ENCODE measurements at places on chromosomes 1 and 21. TPM values are rescaled to one million over a fixed set of nuclear protein-coding genes. Genes with fewer than 3 reads are reported as not detected.

The TNNI3K gene
- not detected for total RNA-seq

The F5 gene
- total RNA-seq: 0.09 TPM

The ST6GALNAC5 gene
- not detected for total RNA-seq

The NES gene
- total RNA-seq: 1.1 TPM

The GBP6 gene
- not detected for total RNA-seq

The OR2T29 gene
- total RNA-seq: not detected

The LRRN2 gene
- total RNA-seq: 15.3 TPM

The GALE gene
- total RNA-seq: 72.6 TPM

The DYNLT5 gene
- not detected for total RNA-seq

The DISC1 gene
- 0.10 TPM for total RNA-seq

The EDARADD gene
- total RNA-seq: 3.4 TPM

The DNASE2B gene
- total RNA-seq: not detected

The POU3F1 gene
- total RNA-seq: not detected

The GPR3 gene
- total RNA-seq: 1.5 TPM

The S100A8 gene
- total RNA-seq: not detected

The SLC35F3 gene
- total RNA-seq: 5.1 TPM

The SPRR1A gene
- not detected for total RNA-seq

The NBPF4 gene
- total RNA-seq: not detected

The MRTO4 gene
- 63.6 TPM for total RNA-seq

The RBM11 gene
- not detected for total RNA-seq

The ABCG1 gene
- 2.7 TPM for total RNA-seq

The CTSE gene
- not detected for total RNA-seq

The ZNF697 gene
- 1.5 TPM for total RNA-seq

The TMPRSS2 gene
- 0.27 TPM for total RNA-seq

The FCRL4 gene
- not detected for total RNA-seq

The KLF17 gene
- total RNA-seq: 0.48 TPM

The CXADR gene
- total RNA-seq: 12.2 TPM

The PLXNA2 gene
- 2.0 TPM for total RNA-seq

The SLC44A5 gene
- total RNA-seq: not detected

The GRIK3 gene
- total RNA-seq: not detected

The ANGPTL3 gene
- total RNA-seq: not detected

The FAM78B gene
- 0.29 TPM for total RNA-seq

The ADAMTSL4 gene
- total RNA-seq: 6.8 TPM

The ICOSLG gene
- 2.9 TPM for total RNA-seq

The FCRLB gene
- total RNA-seq: 1.6 TPM

The PGBD5 gene
- total RNA-seq: 0.37 TPM

The HES3 gene
- not detected for total RNA-seq

The ZYG11B gene
- 5.7 TPM for total RNA-seq

The SLAMF8 gene
- total RNA-seq: 0.22 TPM

The DISP1 gene
- 1.9 TPM for total RNA-seq

The PLEKHA6 gene
- 23.4 TPM for total RNA-seq

The KLHDC7A gene
- total RNA-seq: 1.4 TPM
